ENCODE measurements at places on chromosomes 7 and 10.
A peak's percentile ranks its signal among the peaks of the same experiment; 100 is the strongest.

DNA sequence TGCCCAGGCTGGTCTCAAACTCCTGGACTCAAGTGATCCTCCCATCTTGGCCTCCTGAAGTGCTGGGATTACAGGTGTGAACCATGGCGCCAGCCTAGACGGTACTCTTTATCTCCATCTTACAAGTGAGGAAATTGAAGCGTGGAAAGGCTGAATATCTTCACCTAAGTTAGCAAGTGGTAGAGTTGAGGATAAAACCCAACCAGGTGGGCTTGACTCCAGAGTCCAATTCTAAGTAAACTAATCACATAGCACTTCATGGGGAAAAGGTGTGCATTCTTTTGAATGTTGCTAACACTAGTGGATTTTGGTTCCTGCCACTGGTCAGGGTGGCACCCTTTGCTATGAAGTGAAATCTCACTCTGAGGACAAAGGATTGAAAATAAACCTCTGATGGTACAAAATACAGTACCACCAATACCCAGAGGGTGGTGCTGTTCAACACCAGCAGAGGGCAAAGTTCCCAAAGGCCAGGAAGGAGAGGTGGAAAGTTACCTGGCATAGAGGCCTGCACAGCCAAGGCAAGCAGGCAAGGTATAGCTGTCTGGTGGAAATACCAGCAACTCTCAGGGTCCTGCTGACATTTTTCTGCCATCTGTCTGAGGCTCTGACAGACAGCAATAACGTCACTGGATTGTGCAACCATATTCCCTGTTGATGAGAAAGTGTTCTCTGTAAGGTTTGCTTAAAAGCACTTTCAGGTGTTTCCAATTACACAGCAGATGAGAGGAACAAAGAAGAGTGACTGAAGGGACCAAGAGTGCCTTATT is 17.6 kb downstream of the ZDHHC16 start:
- peak; percentile 60 for DNase-seq

DNA sequence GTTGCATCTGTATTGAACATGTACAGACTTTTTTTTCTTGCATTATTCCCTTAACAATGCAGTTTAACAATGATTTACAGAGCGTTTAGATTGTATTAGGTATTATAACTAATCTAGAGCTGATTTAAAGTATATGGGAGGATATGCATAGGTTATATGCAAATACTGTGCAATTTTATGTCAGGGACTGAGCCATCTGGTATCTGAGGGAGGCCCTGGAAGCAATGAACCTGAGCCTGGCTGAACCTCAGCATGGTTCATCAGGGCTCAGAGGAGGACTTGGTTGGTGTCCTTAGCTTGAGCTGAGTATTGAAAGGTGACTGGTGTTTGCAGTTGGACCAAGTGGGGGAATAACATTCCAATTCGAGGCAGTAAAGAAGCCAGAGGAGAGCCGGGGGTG is 4.8 kb downstream of the ADCK2 start:
- no peak for DNase-seq

DNA sequence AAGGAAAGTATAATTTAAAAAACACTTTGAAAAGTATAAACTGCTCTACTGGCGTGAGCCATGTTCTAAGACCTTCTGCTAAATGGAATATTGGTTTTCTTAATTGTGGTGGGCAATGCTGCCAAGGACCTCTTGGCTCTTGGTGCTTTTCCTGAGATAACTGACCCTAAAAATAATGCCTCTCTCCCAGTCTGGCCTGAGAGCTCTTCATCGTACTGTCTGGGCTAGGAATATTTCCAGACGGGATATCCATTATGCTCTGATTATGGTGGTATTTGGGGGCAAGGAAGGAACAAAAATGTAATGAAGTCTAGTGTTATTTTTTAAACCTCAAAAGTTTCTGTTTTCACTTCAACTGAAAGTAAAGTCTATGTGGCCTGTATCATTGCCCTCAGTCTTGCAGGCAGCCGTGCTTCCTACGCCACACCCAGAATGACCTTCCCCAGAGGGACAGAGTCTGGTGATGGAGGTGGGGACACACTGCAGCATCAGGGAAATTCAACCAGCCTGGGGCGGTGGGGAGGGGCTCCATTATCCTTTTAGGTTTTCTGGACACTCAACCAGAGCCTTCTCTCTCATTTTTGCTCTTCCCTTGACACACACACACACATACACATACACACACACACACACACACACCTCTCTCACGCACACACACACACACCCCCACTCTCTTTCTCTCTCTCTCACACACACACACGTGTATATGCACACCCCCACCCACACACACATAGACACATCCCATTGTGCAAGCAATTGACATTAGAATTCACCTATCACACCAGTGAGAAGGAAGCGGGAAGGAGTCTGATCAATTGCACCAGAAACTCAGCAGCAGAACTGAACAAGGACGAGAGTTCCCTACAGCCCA is 99.6 kb downstream of the LRRC18 start:
- DNase-seq = no peak

DNA sequence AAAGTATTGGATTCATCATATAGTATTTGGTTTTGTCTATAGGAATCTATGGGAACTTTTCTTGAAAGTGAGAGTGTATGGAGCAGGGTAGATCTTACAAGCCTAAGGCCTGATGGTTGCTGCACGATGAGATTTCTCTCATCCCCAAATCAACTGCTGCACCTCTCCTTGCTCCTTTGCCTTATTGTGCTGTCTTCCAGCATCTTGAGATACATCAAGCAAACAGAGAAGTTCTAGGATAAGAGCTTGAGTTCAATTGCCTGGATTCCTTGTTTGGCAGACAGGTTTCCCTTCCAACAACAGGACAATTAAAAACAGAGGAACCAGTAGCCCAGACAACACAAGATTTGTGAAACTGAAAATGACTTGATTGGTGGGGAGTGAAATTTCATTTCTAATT is 56.6 kb downstream of the CPED1 start:
- DNase-seq = no peak

DNA sequence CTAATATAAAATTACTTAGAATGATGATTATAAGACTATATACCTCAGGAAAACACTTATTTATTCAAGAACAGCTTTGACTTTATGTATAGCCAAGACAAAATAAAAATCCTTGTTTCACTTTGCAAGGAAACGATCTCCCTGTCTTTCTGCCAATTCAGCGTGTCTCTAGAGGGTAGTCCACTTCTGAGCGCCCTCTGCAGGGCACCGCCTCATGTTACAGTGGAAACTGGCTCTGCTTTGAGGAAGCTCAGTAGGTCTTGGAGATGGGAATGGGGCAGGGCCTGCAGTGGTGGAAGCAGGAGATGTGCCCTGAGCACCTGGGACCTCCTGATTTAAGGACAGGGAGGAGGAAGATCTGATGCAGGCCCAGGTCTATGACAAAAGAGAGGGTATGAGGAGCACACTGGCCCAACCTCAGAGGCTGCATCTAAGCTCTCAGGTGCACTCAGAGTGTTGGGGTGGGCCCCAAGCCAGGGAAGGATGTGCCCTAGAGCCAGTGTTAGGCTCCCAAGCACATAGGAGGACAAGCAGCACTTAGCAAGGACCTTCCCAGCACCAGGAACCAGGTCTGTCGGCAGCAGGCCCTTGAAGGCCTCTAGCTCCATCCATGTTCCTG is 481.0 kb downstream of the TNS3 start:
- DNase-seq = no peak

DNA sequence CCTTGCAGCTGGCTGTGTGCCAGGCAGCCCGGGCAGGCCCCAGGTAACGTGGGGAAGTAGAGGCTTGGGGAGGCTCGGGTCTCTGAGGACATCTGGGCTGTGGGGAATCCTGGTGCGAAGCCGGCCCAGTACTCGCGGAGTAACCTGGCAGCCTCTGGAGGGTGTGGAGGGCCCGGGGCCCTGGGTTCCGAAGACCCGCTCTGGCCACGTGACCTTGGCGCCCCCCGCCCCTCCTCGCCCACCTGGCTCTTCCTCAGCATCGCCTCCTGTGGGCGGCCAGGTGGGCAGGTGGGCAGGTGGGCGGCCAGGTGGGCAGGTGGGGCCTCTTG is 143.1 kb downstream of the WDR37 start:
- DNase-seq = no peak

Measured in CD4-positive, alpha-beta T cell treated with Interleukin-10 for 1 hour (primary cell).